Testis (tissue), 5 donors: ENCODE measurements at places on chromosomes 4 and X. TPM values are rescaled to one million over a fixed set of nuclear protein-coding genes. Genes with fewer than 3 reads are reported as not detected.

The AKAP14 gene
- total RNA-seq, result 24.0 TPM

The TGIF2LX gene
- 12.8 TPM for total RNA-seq

The BMP15 gene
- not detected for total RNA-seq

The ARMCX4 gene
- 13.3 TPM for total RNA-seq

The PABPC1L2A gene
- total RNA-seq, result 0.99 TPM

The IGFBP7 gene
- total RNA-seq, result 451 TPM

- no peaks in the 10 kb centered on the region for H3K27me3 ChIP-seq
- peak; percentile 57 for DNase-seq
- peaks cover 4% of the 10 kb centered on the region for H3K4me1 ChIP-seq
- no peaks in the 10 kb centered on the region for H3K36me3 ChIP-seq
- peak overlapping the region; percentile 90 for H3K27ac ChIP-seq
Observed at GRCh38 chrX:65601530-65602220, 65.8 kb upstream of the MSN start.

GRCh38 chrX:84205276-84205675 lies 17.3 kb upstream of the RPS6KA6 start:
- H3K4me3 ChIP-seq, result no peak overlapping the region
- no peak for DNase-seq
- H3K27ac ChIP-seq, result no peak overlapping the region
- no peaks in the 10 kb centered on the region for H3K27me3 ChIP-seq
- H3K36me3 ChIP-seq, result no peaks in the 10 kb centered on the region
- H3K4me1 ChIP-seq, result no peaks in the 10 kb centered on the region

DNA sequence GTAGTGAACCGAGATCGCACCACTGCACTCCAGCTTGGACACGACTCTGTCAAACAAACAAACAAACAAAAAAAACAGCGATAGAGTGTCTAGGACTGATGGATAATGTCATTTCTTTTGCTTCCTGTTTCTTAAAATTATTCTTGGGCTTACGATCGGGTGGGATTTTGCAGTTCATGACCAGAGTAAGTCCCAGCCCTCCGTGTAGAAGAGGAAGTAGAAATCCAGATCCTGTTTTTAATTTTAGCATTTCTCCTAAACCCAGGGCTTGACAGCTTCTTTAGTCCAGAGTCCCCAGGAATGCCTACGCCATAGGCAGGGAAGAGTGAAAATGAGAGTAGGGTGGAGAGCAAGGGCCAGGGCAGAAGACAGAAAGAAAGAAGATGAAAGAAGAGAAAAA lies 94.3 kb downstream of the HPRT1 start:
- H3K4me1 ChIP-seq, result peaks cover 4% of the 10 kb centered on the region
- H3K4me3 ChIP-seq, result no peak overlapping the region
- H3K27me3 ChIP-seq, result no peaks in the 10 kb centered on the region
- DNase-seq, result no peak
- no peaks in the 10 kb centered on the region for H3K36me3 ChIP-seq

- DNase-seq, result no peak
- H3K4me3 ChIP-seq, result no peak overlapping the region
- no peaks in the 10 kb centered on the region for H3K36me3 ChIP-seq
- no peaks in the 10 kb centered on the region for H3K4me1 ChIP-seq
- H3K27ac ChIP-seq, result no peak overlapping the region
Observed at GRCh38 chr4:128974136-128974581, 119.2 kb downstream of the SCLT1 start.

DNA sequence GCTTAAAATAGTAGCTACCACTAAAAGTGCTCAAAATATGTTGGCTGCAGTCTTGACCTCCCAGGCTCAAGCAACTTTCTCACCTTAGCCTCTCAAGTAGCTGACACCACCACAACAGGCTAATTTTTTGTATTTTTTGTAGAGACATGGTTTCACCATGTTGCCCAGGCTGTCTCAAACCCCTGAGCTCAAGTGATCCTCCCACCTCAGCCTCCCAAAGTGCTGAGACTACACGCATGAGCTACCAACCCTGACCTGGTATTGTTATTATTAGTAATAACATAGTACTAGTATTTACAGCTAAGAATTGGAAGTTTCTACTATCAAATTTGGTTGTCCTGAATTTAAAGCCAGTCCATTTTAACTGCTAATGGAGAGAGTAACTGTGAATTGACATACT lies 18.0 kb downstream of the STAP1 start:
- H3K4me1 ChIP-seq, result no peaks in the 10 kb centered on the region
- DNase-seq, result no peak
- H3K36me3 ChIP-seq, result no peaks in the 10 kb centered on the region
- no peaks in the 10 kb centered on the region for H3K27me3 ChIP-seq
- no peak overlapping the region for H3K4me3 ChIP-seq
